HepG2 (cell line): ENCODE measurements at places on chromosomes 3 and 15. TPM values are rescaled to one million over a fixed set of nuclear protein-coding genes. Genes with fewer than 3 reads are reported as not detected.

DNA sequence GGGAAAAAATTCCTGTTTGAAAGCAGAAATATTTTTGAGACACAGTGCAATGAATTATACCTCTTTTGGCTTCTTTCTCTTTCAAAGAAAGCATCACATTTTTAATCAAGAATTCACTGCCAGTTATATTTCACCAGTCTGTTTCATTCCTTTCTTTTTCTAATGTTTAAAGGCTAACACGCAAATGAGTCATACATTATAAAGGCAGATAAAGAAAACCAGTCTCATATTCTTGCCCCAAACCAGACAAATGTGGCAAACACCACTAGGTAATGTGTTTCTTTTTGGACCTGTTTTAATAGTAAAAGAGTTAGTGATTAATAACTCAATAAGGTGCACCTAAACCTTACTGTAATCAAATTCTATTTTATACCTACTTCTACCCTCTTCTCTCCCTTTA lies 83.8 kb downstream of the PLOD2 start:
- DNase-seq = no peak

Gene BFSP2
- polyA plus RNA-seq = not detected in 2 replicates

Gene SEC11A
- polyA plus RNA-seq = 107 and 141 TPM in 2 replicates

GRCh38 chr3:55297706-55298105 lies 189.4 kb downstream of the WNT5A start:
- DNase-seq = no peak

GRCh38 chr3:107523539-107524325 lies 970 bp downstream of the BBX start:
- DNase-seq = peak; percentile 5

Gene AADAC
- 0.71 and 0.87 TPM in 2 replicates for polyA plus RNA-seq

Gene CHRFAM7A
- 1.7 and 2.7 TPM in 2 replicates for polyA plus RNA-seq

Gene ARNT2
- polyA plus RNA-seq = 1.3 and 1.7 TPM in 2 replicates

GRCh38 chr3:120587332-120587975 lies 8.7 kb upstream of the NDUFB4 start:
- no peak for DNase-seq

DNA sequence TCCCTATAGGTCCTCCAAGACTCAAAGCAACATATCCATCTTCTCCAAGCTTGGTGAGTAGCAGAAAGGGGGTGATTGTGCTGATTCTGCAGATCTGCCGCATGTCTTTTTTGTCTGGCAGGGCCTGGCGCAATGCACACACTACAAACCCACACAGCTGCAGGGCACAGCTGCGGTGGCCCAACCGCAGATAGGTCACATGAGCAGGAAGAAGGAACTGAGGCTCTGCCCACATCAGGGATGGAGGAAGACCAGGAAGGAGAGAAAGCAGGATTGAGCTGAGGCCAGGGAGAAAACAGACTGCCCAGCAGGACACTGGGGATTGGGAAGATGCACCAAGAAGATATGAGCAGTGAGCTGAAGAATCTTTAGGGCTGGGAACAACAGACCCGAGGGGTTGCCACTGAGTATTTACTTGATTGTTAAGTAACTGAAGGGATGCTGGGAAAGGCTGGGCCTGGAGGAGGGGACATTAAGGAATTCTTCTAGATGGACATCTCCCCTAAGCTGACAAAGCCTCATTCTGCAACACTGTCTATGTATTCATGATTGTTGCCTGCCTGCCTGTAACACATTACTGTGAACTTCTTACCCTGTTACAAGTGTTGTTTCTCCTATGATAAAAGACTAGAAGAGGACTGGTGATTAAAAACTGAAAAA lies 126.7 kb downstream of the MYLK start:
- no peak for DNase-seq

DNA sequence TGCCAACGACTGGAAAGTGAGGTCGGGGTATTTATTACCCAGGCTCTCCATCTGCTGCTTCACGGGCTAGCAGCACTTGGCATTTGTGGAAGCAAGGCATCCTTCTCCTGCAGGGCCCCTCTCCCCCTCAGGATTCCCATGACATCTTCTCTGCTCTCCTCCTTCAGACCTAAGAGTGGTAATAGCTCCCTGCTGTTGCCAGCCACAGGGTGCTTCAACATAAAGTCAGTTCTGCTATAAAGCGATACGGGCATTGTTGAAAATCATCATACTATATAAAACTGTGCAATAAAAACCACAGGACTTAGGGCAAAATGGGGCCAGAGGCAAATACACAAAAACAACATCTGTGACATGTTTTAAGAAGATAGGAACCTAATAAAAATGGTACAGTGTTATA lies 391.8 kb upstream of the ADAMTS9 start:
- no peak for DNase-seq

Gene CLRN1
- not detected in 2 replicates for polyA plus RNA-seq

- no peak for DNase-seq
Observed at GRCh38 chr3:87069971-87070370, 79.0 kb upstream of the VGLL3 start.

DNA sequence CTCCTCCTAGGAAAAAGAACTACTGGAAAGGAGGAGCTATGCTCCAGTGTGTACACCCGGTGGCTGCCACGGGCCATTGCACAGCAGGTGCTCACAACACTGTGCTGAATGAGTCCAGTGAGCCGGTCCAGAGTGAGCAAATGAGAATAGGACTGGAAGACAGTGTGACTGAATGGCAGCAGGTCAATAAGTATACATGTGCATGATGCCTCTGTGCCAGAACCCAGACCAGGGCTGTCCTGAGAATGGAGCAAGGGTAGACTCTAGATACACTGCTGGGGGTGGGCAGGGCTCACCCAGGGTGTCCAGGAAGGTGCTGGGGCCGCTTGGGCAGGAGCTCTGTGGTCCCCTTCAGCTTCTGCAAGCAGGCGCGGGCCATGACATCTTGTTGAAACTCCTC lies 8.3 kb downstream of the POLG start:
- no peak for DNase-seq

Gene SLC33A1
- 20.0 and 22.8 TPM in 2 replicates for polyA plus RNA-seq

- DNase-seq = no peak
Observed at GRCh38 chr3:155512867-155513261, 219.4 kb upstream of the STRIT1 start.

Gene RARRES1
- polyA plus RNA-seq = not detected in 2 replicates

Gene NR1I2
- polyA plus RNA-seq = 8.8 and 9.8 TPM in 2 replicates
